Tibial nerve (tissue), 4 donors: ENCODE measurements at places on chromosomes 1 and 21.

GRCh38 chr1:43346636-43347035, 9.0 kb downstream of the MPL start:
- no peak for DNase-seq

DNA sequence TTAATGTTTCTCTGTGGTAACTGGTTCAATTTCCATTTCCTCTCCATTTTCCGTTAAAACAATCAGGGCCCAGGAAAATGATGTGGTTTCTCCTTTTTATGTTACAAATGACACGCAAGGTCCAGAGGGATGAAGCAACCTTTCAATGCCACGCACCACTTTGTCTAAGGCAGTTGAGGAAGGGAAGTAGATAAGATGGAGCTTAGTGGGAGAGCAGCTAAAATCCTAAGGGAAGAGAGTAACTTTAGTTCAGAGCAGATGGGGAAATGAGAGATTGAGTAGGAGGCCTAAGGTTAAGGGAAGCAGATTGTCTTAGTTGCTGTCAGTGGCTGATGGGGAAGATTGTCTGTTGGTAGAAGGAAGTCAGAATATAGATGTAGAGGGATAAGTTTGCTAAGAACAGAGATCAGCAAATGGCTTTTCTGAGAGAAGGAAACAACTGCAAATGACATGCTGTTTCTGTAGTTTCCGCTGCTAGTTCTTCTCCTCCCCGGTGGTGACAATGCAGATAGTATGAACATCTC, 660 bp downstream of the CD1C start:
- DNase-seq: no peak

GRCh38 chr1:201739492-201740085, 89.4 kb upstream of the IPO9 start:
- DNase-seq: peak; percentile 53

DNA sequence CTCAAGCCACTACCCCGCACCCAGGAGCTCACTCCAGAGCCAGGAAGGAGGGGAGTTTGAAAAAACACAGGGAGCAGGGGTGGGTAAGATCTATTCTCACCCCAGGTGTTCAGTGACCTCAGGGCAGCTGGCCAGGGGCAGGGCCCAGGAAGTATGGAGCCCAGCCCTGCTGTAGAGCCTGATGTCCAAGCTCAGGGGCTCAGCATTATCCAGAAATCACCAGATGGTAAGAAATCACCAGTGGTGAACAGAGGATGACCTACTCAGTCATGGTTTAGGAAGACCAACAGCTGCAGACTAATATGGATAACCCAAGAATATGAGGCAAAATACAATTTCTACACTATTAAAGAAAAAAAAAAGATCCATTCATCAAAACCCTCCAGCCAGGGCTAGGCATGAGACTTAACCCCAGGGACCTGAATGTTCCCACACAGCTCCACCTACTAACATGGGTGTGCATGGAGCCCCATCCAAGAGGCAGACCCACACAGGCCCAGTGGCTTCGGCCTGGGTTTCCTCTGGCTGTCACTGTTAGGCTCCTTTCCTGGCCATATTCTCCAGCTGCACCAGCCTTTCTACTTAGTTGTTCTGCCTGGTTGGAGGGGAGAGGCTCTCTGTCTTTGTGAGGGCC, 67.6 kb downstream of the KCNN3 start:
- no peak for DNase-seq

GRCh38 chr1:184276416-184276815, 110.4 kb upstream of the C1orf21 start:
- no peak for DNase-seq

GRCh38 chr21:45164838-45165237, 90.5 kb downstream of the ADARB1 start:
- no peak for DNase-seq

- DNase-seq: no peak
These were observed 32.1 kb upstream of the RUNX3 start for GRCh38 chr1:24961961-24962861.

GRCh38 chr1:226061841-226062557, 517 bp upstream of the H3-3A start:
- DNase-seq: peak; percentile 44

DNA sequence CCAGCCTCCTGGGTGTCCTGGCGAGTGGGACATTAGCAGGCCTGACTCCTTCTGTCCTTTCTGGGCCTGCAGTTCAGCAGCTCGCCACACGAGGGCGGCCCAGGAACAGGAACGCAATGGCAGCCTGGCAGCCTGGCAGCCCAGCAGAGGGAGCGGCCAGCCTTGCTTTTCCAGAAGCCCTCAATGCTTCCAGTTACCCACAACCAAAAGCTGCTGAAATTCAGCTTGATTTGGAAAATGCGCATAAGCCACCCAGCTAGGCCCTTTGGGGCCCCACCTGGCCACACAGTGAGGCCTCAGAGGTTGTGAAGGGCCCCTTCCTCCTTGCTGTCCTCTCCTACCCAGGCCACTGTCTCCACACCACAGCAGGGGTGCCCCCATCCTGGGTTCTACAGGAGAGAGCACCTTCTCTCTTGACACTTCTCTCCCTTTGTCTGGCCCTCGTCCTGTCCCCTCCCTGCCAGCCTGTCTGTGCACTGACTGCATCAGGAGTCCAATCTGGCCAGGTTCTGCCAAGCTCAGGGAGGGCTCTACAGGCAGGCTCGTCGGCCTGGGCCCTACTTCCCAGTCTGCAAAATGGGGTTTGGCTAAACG, 103.4 kb upstream of the VAMP3 start:
- peak; percentile 96 for DNase-seq

GRCh38 chr1:221139991-221140390, 260.7 kb downstream of the HLX start:
- DNase-seq: no peak

DNA sequence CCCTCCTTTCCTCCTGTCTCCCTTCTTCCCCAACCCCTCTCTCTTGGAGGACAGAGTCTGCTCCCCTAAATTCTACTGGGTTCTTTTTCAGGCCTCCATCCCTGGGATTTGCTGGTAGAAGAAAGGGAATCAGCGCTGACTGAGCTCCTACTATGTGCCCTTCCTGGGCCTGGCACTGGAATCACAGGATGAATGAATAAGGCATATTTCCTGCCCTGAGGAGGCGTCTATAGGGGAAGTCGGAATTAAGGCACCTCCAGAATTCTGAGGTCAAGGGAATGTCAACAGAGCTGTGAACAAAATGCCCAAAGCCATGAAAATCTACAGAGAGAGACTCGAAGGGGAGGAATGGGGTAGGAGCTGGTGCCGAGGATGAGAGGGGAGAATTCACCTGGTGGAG, 17.4 kb upstream of the BTG2 start:
- no peak for DNase-seq

DNA sequence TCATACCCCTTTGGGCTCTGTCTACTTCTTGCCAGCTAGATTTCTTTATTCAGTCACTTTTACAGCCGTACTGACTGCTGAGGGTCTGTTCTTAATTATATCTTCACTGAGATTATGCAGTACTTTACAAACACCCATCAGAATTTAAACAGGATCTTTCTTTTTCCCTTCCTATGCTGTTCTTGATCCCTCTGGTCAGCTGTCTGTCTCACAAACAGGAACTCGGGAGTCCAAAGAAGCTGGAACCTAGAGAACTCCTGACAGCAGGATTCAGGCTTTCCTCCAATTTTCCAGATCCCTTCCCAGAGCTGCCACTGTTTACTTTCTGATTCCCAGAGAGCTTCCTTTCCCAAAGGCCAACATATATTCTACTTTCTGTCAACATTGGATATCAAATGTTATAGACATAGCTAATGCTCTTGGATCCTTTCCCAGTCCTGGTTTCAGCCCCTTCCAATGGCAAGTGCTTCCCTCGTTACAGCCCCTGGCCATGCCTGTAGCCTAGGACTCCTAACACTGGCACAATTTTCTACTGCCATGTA, 59.5 kb downstream of the ATP2B4 start:
- DNase-seq: no peak

GRCh38 chr21:35525443-35525842, 476.3 kb upstream of the RUNX1 start:
- no peak for DNase-seq

DNA sequence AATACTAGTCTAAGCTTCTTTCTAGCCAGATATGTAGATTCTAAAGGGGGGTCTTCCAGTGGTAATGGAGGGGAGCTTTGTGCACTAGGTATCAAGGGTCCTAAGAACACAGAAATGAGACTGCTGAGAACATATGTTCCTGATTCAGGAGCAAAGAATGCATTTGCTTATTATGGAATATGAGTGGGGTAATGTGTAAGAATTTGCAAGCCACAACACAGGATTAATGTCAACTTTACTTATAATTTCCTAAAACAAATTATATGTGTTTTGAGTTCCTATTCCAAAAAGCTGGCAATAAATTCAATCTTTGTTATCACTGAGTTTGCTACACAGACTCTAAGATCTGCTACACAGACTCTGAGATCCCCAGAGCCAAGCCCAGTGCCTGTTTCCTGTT, 357.0 kb upstream of the PTBP2 start:
- no peak for DNase-seq
